ENCODE measurements at places on chromosomes 1 and 21.

- no peak for DNase-seq
Observed at GRCh38 chr1:178388418-178389145, 108.2 kb downstream of the CLEC20A start.

GRCh38 chr1:182166750-182167149 is 105.2 kb upstream of the ZNF648 start:
- no peak for DNase-seq

DNA sequence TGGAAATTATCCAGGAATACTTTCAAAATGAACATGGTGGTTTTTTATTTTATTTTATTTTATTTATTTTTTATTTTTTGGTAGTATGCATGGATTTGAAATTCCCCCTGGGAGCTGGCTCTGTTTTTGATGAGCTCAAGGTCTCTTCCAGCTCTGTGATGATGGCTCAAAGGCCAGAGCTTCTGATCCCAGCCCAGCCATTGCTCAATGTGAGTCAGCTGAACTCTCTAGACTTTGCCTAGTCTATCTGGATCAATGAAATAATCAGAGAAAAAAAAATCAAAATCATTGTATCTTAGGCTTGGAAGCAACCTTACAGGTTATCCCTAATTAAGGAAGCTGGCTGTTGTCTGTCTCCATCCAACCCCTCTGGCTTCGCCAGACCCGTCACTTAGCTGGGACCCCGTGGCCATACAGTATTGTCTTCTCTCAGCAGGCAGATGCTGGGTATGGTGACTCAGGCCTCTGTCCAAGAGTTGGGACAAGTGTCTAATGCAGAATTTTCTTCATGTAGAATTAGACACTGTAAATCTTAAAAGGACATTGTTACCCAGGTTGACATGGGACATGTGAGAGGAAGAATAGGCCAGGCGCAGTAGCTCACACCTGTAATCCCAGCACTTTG is 90.2 kb upstream of the LPGAT1 start:
- DNase-seq, result no peak

GRCh38 chr1:2981981-2982614 is 39.2 kb upstream of the ACTRT2 start:
- DNase-seq, result no peak

DNA sequence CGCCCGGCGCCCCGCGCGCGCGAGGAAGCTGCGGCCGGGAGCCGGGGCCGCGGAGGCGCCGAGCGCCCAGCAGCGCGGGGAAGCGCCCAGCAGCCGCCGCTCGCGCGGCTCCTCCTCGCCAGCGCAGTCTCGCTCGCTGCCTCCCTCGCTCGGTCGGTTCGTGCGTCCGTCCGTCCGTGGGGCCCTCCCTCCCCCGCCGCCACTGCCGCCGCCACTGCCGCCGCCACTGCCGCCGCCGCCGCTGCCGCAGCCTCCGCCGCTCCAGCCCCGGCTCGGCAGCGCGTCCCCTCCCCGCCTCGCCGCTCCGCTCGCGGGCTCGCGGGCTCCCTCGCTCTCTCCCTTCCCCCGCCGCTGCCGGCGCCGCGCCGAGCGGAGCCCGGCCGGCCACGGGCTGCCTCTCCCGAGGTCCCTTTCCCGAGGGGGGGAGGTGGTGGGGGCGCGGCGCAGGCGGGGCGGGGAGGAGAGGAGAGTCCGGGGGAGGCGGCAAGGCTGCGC is at the start of gene KCND3:
Gene KCND3, minus strand, starts transcription at position 138 of the 495 bp plus-strand sequence.
- DNase-seq, result no peak

GRCh38 chr1:167328816-167329483 is 108.3 kb downstream of the POU2F1 start:
- no peak for DNase-seq

DNA sequence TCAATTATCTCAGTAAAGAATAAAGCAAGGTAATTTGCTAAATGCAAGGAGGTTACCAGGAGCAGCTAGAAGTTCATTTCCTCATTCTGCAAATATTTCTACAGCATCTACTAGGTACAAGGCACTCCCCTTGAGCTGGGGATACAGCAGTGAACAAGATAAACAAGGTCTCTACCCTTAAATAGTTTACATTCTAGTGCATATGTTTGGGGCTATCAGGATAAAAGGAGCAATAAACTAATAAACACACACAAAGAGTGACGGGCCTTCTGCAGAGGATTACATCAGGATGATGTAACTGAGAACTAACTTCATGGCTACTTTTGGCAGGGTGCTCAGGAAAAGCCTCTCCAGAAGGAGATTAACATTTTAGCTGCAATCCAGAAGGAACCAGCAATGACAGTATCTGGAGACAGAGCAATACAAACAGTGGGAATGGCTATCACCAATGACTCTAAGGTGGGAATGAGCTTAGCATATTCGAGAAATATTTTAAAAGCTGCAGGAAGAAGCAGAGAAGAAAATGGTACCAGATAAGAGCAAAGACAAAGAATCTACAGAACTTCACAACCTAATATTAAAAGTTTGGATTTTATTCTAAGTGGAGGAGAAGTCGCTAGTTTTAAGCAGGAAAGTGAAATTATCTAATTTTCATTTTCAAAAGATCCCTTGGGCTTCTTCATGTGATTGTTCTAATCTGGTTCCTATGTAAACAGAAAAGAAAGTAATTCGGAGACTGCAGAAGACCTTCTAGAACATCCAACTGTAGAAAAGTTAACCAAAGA is 25.8 kb downstream of the TP53BP2 start:
- DNase-seq, result no peak

GRCh38 chr1:107139833-107140702 is 771 bp upstream of the NTNG1 start:
- peak; percentile 0 for DNase-seq

- DNase-seq, result no peak
Observed at GRCh38 chr1:44481701-44482100, 76.6 kb downstream of the RNF220 start.

DNA sequence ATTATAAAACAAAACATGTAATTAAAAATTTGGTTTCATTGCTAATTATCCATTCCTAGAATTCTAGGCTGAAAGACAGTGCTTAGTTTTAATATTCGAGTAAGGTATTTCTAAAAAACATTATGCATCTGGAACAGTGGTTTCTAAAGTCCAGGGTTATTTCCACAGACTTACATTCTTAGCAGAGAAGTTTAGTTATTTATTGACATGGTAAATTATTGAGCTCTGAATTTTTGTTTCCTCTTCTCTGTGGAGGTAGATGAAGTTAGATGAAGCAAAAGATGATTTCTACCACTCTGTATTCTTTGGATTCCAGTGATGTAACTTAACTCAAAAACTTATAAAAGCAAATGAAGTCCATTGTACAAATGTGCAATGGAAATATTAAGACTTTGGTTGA is 709.4 kb downstream of the MRPL39 start:
- DNase-seq, result no peak

GRCh38 chr1:153945795-153946621 is 510 bp downstream of the DENND4B start:
- peak; percentile 58 for DNase-seq

- no peak for DNase-seq
Observed at GRCh38 chr1:154747740-154748404, 122.2 kb downstream of the KCNN3 start.

DNA sequence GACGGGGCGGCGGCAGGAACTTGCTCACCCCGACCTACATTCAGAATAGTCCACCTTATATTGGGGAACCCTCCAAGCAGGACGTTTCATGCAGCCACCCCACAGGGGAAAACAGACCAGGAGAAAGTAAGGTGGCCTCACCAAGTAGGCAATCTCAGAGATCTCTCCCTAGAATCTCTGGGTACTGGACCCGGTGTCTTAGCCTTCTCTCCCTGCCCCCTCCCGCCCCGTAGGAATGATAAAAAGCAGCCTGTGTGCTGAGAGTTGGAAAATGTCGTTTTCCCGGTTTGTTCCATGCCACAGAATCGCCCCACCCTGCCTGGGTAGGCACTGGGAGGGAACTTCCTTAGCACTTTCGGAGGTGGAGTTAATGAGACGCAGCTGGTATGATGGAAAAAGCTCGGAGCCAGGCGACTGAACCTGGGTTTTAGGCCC is 789 bp upstream of the PTPN14 start:
- DNase-seq, result no peak

GRCh38 chr1:172448995-172449584 is 5.2 kb upstream of the PIGC start:
- no peak for DNase-seq

DNA sequence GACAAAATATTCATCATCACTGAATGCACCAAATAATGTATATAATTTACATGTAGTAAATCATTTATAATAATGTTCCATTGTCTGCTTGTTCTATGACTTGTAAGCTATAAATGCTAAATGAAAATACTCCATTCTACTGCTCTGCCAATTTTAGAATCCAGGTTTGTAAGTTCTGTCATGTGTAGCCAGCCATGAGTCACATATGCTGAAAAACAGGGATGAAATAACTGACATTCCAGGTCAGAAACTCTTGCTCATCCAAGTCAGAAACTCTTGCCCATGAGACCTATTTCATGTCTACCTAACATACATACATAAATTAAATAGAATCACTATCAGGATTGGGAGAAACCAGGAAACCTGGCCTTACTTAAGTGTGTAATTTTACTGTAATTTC is 95.6 kb downstream of the ASH1L start:
- no peak for DNase-seq

DNA sequence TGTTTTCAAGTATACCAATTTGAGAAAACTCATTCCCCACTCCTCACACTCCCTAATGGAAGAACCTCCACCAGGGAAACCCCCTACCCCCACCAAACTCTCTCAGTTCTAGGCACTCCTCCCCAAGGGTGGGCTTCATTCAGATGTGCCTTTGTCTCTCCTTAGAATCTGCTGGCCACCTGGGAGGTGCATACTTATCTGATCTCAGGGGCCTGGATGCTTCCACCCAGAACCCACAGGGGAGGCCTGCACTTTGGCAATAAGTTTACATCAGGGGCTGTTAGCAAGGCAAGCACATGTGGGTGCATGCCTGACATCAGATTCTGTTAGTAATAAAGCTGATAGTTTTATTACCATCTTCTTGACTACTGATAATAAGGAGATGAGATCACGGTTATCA is 32.5 kb upstream of the SLAMF9 start:
- DNase-seq, result no peak

DNA sequence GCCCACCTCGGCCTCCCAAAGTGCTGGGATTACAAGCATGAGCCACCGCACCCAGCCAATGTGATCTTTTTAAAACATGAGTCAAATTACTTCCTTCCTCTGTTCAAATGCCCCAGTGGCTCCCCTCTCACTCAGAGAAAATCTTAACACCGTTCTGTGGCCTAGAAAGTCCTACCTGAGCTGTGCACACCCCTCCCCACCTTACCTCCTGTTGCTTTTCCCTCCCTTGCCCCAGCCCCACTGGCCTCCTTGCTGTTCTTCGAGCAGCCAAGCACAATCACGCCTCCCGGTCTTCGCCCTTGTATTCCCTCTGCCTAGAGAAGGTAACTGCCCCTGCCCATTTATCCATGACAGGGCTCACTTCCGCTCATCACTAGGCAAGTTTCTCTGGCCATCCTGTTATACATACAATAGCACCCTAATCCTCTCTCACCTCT is 62.6 kb upstream of the RPL11 start:
- DNase-seq, result no peak

DNA sequence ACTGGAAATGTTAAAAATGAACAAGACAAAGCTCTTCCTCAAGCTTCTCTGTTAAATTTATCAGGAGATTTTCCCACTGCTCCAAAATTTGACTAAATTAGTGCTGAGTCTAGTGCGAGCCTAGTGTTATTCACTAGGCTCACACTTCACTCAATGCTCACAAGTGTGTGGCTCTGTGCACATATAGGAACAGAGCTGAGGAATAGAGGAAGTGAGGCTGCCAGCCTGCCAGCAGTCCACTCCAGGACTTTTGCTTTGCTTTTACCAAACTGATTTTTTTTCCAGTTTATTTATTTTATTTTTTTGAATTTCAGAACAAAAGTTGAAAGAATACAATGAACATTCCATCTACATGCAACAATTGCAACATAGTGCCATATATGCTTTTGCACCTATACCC is 87.2 kb downstream of the VAV3 start:
- no peak for DNase-seq

- DNase-seq, result no peak
Observed at GRCh38 chr1:178579562-178579961, 66.7 kb downstream of the TEX35 start.

DNA sequence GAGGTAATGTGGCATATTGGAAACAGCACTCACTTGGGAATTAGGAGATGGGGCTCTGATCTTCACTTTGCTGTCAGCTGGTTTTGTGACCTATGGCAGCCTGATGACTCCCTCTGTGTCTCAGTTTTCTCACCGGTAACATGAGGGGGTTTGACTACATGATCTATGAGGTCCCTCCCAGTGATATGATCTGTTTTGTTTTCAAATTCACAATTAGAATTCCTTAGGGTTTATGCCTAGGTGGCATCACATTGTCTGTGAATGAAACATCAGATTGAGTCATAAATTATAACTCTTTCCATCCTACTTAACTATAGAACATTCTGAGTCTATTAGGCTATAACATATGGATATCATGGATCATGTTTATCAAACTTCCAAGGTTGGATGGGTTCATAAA is 386.6 kb downstream of the PTBP2 start:
- no peak for DNase-seq

- DNase-seq, result no peak
Observed at GRCh38 chr1:149849947-149850360, 49.4 kb upstream of the BOLA1 start.

GRCh38 chr21:46423546-46424038 is 35.1 kb upstream of the DIP2A start:
- no peak for DNase-seq

- no peak for DNase-seq
Observed at GRCh38 chr1:116279715-116280114, 93.3 kb upstream of the ATP1A1 start.

GRCh38 chr1:207115269-207115668 is 11.2 kb downstream of the C4BPA start:
- DNase-seq, result no peak

DNA sequence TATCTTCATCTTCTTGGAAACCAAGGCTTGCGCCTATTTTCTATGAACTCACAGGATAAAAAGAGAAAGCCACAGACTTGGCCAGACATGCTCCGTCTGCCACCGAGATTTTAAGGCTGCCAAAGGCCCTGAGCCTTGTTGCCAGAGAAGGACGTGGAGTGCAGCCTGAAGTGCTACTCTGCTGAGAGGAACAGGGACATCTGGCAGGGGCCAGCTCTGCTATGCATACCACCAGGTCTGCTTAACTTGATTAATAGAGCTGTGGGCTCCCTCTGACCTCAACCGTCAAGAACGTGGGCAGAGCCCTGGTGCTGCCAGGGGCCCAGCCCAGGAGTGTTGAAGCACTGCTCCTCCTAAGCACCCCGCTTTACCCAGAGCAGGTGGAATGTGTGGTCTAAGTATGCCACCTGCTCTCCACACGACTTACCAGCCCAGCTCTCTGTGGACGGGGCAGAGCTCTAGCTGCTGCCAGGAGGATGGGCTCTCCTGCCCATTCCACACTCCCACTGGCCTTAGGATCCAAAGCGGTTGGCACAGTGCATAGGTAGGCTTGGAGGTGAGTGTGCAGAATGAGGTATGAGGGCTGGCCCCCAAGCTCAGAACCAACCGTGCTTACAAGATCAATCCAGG is 10.6 kb downstream of the HCRTR1 start:
- DNase-seq, result no peak

GRCh38 chr1:41249319-41249718 is 7.2 kb upstream of the SCMH1 start:
- no peak for DNase-seq

- peak; percentile 39 for DNase-seq
Observed at GRCh38 chr1:77281491-77282186, at the start of gene AK5. Gene AK5, plus strand, starts transcription at chr1:77282019. Its CDS starts 295 bp downstream, at chr1:77282314.

- DNase-seq, result no peak
Observed at GRCh38 chr1:212179394-212180076, 105.7 kb upstream of the PPP2R5A start.
